ENCODE measurements at places on chromosomes 1 and 21.

DNA sequence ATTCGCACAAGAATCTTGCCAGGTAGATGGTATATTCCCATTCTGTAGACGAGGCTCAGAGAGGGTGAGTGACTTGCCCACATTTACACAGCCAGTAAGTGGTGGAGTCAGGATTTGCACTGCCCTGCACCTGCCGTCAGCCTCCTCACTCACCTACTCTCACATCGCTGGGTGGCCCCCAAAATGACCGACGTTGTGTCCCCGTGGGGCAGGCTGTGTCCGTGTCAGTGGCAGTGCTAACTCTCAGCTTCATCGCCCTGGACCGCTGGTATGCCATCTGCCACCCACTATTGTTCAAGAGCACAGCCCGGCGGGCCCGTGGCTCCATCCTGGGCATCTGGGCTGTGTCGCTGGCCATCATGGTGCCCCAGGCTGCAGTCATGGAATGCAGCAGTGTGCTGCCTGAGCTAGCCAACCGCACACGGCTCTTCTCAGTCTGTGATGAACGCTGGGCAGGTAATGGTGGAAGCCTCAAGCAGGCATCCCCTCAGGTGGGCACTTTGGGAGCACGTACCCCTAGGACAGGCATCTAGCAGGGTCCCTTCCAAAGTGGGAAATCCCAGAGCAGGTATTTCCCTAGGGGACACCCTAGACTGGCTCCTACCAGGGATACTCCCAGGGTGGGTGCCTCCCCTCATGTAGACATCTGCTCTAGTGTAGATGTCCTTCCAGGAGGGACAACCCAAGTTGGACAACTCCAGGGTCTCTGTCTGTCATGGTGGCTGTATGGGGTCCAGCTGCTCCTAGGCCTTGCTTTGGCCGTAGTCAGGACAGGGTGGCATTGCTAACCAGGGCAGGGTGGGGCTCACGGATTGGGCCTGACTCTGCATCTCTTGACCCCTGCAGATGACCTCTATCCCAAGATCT, 3.4 kb downstream of the HCRTR1 start:
- no peak for DNase-seq

DNA sequence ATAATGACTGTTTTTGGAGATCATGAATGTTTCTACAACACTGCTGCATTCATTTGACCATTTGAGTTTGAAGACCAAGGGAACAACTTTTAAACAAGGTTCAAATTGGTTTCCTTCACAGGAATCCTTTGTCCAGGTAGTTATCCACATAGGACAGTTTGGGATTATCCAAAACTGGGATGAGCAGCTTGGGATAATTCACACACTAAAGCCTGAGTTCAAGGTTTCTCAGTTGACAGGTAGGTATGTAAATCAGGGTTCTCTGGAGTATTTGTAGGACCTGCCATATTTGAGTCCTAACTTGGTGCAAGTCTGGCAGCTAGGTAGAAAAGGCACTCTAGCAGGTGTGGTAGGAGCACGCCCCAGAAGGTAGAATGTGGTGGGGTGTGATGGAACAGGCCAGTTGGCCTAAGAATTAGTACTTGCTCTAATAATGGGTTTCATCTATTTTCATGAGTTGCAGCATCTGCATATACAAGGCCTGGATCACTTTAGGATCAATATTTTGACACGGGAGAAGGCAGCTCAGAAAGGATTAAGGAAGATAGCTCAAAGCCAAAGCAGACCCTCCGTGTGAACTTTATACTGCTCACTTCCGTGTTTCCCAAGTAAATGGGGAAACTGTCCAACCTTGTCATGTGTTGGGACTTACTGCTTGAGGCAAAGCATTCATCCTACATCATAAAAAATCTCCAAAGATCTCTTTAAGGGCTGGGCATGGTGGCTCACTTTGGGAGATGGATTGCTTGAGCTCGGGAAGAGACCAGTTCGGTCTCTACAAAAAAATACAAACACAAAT, 14.1 kb upstream of the RAB42 start:
- no peak for DNase-seq

DNA sequence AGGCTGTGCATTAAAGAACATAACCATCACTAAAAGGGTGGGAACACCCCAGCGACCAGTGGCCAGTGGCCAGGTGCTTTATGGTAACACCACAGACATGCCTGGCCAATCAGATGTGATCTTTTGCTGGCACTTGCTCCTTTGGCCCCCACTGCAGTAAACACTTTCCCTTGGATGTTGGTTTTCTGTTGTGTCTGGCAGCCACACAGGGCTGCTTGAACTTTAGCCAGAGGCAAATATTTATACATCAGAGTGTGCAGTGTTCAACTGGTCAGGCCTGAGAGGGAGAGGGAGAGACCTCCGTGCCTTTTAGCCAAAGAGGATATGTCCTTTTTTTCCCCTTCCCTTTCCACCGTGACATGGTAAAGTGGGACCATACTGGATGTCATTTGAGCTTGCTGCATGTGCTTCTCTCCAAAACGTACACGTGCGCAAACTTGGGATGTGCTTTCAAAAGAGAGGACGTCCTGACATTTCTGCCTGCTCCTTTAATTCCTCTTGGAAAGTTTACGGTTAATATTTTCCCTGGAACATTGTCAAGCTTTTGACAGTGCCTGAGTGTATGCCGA, 101.2 kb downstream of the NFIA start:
- no peak for DNase-seq

DNA sequence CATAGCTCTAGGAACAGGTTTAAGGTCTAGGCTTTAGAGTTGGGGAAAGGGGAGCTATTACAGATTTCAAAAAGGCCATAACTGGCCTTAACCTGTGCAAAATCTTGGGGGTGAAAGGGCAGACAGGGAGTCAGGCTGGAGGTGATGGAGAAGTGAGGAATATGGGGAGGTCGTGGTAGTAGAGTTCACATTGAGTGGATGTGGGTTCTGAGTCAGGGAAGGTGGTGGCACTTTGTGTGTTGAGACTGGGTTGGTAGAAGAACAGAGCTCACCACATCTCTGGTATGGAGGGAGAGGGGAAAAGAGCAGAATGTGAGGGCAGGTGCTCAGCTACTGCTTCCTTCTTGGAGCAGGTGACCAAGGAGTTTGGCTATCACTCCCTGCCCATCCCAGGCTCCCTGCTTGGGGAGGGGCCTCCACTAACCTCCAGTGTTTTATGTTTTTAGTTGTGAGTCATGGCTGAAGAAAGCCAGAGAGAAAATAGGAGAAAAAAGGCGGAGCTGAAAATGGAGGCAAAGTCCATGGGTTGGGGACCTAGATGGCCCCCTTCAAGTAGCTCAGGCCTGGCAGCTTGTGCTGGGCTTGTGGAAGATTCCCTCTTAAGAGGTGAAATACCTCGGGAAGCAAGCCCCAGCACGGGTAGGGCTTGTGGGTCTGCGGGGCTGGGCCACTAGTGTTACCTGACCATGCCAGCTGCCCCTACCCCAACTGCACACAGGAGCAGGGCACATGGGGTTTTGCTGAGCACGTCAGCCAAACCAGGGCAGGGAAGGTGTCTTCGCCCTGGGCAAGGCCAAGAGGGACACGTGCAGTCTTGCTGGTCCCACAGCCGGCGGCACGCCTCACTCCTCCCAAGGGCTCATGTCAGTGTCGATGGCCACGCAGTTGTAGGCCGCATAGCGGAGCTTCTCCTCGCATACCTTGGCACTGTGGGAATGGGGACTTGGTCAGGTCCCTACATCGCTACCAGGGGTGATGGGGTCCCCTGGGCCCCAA, 8.2 kb downstream of the HECTD3 start:
- no peak for DNase-seq

All from NCI-H460 (cell line).